ENCODE measurements at places on chromosomes 1 and 21. TPM values are rescaled to one million over a fixed set of nuclear protein-coding genes. Genes with fewer than 3 reads are reported as not detected.

DNA sequence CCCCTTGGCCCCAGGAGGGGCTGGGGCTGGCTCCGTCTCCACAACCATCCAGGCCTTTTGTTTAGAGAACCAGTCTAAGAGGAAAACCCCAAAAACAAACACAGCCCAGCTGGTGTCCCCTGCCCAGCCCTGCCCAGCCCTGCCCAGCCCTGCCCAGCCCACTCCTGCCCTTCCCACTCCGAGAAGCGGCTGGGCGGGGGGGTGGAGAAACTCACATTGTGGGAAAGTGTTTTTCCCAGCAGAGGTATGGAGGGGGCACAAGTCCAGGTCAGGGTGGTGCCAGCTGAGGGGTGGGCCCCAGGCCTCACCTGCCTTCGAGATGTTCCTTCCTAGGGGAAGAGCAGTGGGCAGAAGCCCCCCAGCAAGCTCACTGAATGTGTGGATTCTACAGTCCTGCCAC lies 10.0 kb upstream of the FAM131C start:
- DNase-seq, result no peak

GRCh38 chr1:64745181-64745985 lies 508 bp downstream of the RAVER2 start:
- peak; percentile 35 for DNase-seq

GRCh38 chr1:167500283-167500860 lies 18.0 kb downstream of the CD247 start:
- DNase-seq, result no peak

DNA sequence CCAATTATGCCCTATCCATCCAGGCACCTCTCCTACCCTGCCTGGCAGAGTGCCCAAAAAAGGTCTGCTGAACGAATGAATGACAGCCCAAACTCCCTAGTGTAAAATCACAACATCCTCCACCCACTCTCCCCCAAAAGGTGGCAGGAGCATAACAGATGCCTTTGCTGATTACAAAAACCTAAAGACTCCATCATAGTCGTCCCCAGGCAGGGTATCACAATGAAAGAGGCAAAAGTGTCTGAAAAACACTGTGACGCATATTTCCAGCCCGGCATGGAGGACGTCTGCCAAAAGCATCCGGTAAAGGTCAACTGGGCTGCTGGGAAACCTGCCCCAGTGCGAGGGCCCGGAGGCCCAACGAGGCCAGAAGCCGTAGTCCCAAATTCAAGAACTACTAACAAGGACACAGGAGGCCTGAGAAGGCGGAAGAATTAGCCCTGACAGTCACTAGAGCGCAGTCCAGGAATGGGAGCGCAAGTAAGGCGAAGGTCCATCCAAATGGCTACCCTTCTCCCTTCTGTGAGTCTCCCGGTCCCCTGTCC lies 576 bp downstream of the SMIM12 start:
- peak; percentile 76 for DNase-seq

GRCh38 chr1:157103268-157103667 lies 3.7 kb upstream of the ETV3L start:
- DNase-seq, result no peak

GRCh38 chr1:27391511-27392095 lies 819 bp upstream of the GPR3 start:
- peak; percentile 88 for DNase-seq

DNA sequence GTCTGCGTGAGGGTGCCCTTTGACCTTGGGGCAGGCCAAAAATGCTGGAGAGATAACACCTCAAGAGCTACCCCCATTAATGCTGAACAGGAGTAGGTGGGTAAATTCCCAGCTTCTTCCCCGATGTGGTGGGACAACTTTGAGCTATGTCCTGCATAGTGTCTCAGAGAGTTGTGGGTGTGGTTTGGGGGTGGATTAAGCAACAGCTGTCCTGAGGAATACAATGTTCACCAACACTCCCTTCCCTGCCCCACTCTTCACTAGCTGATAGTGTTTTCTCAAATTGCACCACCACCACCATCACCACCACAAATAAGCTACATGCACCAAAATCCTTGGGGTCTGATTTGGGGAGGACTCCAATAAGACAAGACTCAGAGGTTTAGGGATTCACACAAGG lies 258.4 kb downstream of the HLX start:
- DNase-seq, result no peak

GRCh38 chr1:212777151-212777550 lies 14.4 kb downstream of the NSL1 start:
- no peak for DNase-seq

- DNase-seq, result no peak
Observed at GRCh38 chr1:46333300-46334029, 7.1 kb upstream of the NSUN4 start.

DNA sequence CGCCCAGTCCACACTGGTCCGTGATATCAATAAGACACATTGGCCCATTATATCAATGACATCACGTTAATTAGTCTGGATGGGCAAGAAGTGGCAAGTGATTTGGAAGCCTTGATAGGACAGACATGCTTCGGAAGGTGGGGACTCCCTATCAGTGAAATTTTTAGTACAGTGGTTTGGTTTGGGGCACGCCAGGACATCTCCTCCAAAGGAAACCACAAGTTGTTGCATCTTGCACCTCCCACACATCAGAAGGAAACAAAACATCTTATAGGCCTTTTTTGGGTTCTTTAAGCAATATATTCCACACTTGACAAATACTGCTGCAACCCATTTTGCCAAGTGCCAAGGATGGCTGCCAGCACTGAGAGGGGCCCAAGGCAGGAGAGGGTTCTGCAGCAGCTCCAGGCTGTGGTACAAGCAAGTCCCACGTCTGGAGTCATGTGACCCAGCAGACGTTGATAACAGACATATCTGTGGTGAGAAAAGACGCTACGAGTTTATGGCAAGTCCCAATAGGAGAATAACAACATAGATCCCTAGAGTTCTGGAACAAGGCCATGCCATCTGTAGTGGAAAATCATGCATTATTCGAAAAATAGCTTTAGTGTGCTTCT lies 95.3 kb upstream of the DISP3 start:
- no peak for DNase-seq

DNA sequence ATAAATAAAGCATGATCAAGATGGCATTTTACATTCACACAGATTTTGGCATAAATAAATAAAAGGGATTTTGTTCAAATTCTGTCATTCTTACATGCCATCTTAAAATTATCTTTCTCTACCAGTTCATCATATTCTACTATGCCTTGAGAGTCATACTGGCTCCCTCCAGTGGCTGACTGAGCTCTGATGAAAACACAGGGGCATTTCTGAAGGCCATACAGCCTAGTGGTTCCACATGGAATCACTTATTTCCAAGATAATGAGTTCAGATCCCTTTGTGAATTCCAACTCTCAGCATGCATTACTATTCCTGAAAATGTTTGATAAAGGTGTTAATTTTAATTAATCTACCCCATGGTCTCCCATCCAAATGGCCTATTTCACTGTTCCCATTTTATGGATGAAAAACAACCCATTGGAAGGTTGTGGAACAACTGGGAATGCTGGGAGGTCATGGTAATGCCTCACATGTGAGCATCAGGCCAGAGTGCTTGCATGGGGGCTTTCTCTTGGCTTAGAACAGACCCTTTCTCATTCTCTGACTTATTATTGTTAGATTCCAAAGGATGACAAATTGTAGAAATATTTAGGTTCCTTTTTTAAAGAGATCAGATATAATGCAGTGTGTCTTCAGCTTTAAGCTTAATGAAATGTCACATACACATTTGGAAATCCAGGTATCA lies 622.4 kb upstream of the PKN2 start:
- DNase-seq, result no peak

GRCh38 chr1:48495166-48495565 lies 23.2 kb upstream of the SPATA6 start:
- DNase-seq, result no peak

DNA sequence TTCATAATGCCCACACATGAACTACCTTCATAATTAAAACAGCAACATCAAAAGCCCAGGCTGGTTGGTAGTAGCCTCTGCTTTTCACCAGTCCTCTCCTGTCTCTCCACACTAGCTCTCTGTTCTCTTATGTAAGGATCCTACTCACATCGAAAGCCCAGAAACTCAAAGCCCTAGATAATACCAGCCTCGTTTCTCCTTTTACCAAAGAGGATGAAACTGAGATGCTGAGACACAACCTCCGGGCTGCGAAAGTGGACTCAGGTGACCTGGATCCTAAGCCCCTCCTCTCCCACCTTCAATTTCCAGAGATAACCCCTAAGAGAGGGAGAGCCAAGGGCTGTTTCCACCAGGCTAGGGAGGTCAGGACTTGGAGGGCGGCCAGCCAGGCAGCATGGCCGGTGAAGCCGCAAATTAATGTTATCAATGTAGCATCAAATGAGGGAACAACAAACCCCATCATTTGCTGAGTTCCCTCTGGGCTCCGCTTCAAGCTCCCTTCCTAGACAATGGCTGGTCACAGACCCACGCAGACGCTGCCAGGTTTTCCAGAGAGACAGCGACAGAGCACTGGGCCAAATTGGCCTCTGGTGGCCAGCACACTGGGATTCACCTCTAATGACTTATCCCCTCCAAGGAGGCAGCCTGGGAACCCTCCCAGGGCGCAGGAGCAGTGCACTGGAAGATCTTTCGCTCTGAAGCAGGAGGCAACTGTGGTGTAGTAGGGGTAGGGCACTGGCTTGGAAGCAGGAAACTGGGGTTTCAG lies 20.7 kb upstream of the STMN1 start:
- DNase-seq, result no peak

- DNase-seq, result no peak
Observed at GRCh38 chr1:12661606-12662219, 17.8 kb downstream of the AADACL4 start.

DNA sequence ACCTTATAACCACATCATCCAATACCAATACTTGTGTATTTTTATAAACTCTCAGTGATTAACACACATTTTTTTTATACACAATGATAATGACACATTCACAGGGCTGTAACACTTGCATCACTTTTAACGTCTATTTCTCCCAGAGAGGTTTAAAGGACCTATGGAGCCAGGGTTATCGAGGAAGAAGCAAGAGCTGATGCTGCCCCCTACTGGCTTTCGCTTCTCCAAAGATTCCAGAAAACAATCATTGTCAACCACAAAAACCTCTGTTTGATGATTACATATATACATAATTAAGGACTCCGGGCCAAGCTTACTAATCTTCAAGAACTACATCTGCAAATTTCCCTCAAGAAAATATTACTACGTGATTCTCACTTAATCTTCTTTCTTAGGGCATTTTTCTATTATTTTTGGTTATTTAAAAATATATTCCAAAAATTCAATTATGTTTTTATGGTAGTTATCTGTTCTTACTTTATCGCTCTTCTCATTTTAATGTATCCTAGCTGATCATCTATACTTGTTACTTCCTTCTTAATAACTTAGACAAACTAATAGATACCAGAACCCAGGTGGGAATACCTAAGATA lies 214.5 kb downstream of the VAV3 start:
- DNase-seq, result peak; percentile 83

DNA sequence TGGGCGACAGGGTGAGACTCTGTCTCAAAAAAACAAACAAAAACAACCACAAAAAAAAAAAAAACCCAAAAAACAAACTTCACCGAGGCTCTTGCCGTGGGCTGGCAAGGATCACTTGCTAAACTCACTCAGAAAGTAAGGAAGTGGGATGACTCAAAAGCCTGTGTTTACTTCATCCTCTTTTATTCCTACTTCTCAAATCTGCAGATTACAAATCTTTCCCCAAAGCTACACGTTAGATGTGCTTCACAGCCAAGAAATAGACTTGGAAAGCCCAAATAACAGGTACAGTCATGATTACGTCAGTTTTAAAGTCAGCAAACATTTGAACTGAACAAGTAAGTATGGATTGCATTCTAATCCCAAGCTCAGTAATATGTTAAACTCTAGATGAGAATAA lies 359.3 kb downstream of the ADGRL2 start:
- no peak for DNase-seq

DNA sequence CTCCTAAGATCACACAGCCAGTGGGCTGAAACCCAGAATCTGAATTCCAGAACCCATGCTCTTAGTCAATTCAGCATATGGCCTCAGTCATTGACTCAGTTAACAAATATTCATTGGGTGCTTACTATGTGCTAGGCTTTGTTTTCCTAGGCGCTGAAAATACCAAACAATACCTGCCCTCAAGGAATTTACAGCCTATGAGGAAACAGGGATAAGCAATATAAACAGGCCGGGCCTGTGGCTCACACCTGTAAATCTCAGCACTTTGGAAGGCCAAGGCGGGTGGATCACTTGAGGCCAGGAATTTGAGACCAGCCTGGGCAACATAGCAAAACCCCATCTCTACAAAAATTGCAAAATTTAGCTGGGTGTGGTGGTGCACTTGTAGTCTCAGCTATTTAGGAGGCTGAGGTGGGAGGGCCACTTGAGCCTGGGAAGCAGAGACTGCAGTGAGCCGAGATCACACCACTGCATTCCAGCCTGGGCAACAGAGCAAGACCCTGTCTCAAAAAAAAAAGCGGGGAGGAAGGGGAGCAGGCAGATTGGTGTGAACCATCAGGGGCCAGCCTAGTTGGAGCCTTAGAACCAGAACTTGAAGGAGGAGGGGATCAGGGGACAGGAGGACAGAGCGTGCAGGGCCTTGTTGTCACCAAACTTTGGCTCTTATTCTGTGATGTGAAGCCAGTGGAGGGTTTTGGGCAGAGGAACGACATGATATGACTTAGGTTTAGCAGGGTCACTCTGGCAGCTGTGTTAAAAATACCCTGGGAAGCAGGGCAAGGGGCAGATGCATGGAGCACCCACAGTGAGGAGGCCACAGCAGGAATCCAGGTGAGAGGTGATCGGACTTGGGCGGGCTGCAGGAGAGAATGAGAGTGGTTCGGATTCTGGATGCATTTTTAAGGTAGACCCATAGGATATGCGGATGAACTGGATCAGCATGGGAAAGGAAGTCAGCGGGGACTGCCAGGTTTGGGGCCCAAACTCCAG lies 5.8 kb downstream of the TINAGL1 start:
- DNase-seq, result no peak

DNA sequence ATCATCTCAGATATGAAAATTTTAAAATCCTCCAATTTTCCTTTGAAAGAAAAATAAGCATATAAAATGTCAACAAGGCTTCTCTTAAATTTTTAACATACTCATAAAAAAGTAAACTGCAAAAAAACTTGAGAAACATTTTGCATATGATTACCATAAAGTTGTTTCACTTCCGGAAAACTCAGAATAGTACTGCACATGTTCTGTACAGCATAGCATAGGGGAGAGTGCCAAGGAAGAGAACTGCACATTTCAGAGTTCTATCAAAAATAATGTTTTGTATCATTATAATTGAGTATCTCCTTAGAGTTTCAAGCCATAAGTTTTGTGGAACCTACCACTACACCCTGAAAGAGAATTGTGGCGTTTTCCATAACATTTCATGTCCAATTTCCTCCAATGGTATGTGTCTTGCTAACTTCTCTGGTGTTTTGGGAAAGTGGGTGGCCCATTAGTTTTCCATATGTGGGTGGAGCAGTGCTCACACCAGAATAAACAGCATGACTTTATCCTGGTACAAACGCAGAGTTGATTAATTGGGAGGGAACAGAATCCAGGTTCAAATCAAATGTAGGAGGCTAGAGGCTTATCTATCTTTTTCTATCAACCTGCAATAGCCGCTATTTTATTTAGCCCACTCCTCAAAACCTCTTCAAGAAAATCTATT lies 430.9 kb downstream of the LMO4 start:
- DNase-seq, result no peak

GRCh38 chr1:91527781-91528180 lies 27.1 kb downstream of the CDC7 start:
- DNase-seq, result no peak

GRCh38 chr21:27094184-27094948 lies 127.5 kb upstream of the ADAMTS5 start:
- DNase-seq, result no peak

GRCh38 chr1:168621356-168621755 lies 45.0 kb downstream of the XCL1 start:
- DNase-seq, result no peak

Gene KCNC4
- 11.3 TPM for total RNA-seq

Gene PDE4DIP
- 21.5 TPM for total RNA-seq

Gene KDF1
- total RNA-seq, result 1.6 TPM

Gene CATSPERE
- total RNA-seq, result 1.1 TPM

Gene TMEM269
- total RNA-seq, result not detected
